ENCODE measurements at places on chromosomes 1 and 21.

- DNase-seq, result no peak
Observed at GRCh38 chr1:171600862-171601261, 21.2 kb upstream of the MYOCOS start.

DNA sequence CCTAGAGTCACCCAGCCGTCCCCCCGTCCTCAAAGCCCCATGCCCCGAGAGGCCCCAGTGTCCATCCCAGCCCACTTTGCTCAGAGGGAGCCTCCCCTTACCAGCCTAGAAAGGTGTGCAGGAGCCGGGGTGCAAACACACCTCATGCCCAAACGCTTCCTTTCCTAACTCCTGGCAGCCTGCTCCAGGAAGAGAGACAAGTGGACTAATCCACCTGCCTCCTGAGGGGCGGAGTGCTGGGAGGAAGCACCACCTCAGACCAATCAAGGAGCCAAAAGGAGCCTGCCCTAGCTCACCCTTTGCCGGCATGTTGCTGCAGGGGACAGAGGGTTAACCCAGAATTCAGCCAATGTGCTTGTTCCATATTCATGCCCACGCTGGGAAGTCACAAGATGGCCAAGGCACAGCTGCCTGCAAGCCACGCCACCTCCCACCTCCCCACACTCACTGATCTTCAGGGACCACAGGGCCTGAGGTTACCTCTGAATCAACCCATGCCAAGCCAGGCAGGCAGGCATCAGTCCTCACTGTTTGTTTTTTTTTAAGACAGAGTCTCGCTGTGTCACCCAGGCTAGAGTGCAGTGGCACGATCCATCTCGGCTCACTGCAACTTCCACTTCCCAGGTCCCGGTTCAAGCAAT lies 27.8 kb downstream of the PLEKHA6 start:
- DNase-seq, result no peak

- DNase-seq, result no peak
Observed at GRCh38 chr1:237411621-237412020, 369.6 kb downstream of the RYR2 start.

GRCh38 chr1:92481971-92482664 lies 4.6 kb downstream of the GFI1 start:
- DNase-seq, result no peak

DNA sequence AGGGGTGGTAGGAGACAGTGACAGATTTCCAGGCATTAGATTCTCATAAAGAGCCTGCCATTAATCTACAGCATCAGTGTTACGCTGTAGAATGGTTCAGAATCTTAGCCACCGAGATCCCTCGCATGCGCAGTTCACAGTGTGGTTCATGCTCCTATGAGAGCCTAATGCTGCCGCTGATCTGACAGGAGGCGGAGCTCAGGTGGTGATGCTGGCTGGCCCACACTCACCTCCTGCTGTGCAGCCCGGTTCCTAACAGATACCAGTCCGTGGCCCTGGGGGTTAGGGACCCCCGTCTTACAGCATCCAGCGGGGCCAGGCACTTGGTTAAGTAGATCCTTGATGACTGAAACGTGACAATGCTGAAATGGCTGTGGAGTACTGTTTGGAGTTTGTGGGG lies 163.6 kb upstream of the C1orf21 start:
- DNase-seq, result no peak

- no peak for DNase-seq
Observed at GRCh38 chr1:245687152-245687635, 532.4 kb downstream of the KIF26B start.

DNA sequence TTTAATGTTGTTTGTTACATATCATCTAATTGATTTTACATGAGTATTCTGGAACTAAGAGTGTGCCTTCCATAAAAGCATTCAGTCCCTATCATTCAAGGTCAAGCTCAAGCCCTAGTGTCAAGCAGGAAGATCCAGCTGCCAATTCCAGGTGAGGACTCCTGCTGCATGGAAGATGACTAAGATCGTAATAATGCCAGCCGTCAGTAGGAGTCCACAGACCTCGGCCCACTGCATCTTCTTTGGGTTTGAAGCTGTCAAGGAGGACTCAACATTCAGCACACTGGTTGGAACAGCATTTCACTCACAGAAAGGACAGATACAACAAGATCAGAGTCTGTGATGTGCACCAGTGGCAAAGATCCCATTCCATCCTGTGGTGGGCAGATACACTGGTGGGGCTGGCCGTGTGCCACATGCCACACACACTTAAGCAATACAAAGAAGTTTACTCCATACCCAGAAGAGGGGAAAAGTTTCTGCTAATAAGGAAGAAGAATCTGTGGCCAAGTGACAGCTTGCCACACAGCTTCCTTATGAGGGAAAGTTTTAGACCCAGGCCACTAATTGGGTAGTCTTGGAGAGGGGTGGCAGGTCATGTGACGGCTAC lies 160.4 kb downstream of the PIK3R3 start:
- no peak for DNase-seq

GRCh38 chr1:38297842-38298241 lies 251.2 kb upstream of the POU3F1 start:
- DNase-seq, result no peak

DNA sequence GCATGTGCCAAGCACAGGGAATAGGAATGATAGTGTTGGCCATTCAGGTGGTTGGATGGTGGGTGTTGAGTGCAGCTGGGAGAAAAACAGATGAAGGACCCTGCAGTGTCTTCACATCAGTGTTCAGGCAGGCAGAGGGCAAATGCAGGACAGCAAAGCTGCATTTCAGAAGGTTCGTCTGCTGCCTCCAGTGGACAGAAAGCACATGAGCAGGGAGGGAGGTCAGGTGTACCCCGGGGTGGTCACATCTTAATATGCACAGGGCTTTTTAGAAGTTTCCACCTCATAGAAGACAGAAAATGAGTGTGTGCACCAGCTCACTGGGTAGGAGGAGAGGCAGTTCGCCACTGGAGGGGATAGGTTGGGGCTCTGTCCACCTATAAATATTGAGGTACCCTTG lies 184.9 kb downstream of the SLC35F3 start:
- no peak for DNase-seq

- DNase-seq, result no peak
Observed at GRCh38 chr1:65965112-65965996, 172.7 kb downstream of the PDE4B start.

All from fibroblast of mammary gland (primary cell).